ENCODE measurements at places on chromosomes 13 and 19. TPM values are rescaled to one million over a fixed set of nuclear protein-coding genes. Genes with fewer than 3 reads are reported as not detected.

DNA sequence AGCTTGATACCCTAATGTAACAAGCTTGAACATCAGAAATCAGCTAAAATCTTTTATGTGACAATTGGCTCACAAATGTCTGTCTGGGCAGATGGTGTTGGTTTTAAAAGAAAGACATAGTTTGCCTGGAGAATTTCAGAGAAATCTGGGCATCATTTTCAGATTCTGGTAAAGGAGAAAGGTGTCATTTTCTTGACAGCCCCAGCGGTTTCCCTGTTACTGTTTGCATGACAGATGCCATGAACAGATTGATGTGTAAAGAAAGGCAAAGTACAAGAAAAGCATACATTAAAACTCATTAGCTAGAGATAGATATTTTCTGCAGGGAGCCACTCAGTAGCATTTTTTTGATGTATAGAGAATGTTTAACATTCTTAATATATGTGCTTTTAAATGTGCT, 987.9 kb downstream of the OLFM4 start:
- DNase-seq, result no peak

- no peak for DNase-seq
These were observed 3.4 kb downstream of the PLIN5 start for GRCh38 chr19:4531562-4532165.

- peak; percentile 37 for DNase-seq
These were observed 3.9 kb downstream of the SUPT5H start for GRCh38 chr19:39449116-39449797.

DNA sequence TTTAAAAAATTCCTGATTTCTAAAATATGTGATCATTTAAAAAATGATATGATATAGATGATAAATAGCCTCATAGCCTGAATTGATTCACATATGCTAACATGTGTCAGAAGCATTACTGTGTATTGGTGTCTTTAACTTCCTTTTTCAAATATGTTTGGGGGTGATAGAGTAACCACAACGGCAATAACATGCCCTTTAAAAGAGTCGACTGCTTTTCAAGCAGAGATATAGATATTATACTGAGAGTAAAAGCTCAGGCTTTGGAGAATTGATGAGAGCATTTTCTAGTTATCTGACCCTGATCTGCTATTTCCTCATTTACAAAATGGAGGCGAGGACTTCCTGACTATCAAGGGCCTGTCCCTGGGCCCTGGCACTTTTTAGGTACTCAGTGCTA, 260.5 kb downstream of the DCT start:
- no peak for DNase-seq

DNA sequence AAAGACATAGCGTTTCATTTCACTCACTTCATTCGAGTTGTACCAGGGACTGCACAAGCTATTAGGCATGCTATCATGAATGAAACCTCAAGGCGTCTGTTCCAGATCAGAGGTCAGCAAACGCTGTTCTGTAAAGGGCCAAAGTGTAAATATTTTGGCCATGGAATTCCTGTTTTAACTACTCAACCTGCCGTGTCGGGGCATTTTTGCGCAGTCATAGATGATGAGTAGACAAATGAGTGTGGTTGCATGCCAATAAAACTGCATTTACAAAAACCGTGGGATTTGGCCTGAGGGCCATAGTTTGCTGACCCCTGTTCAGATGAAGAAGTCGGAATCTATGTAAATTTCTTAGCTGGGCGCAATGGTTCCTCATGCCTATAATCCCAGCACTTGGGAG, 6.5 kb downstream of the INSR start:
- no peak for DNase-seq

- peak; percentile 77 for DNase-seq
These were observed 1.5 kb upstream of the TRAPPC5 start for GRCh38 chr19:7678971-7679751.

DNA sequence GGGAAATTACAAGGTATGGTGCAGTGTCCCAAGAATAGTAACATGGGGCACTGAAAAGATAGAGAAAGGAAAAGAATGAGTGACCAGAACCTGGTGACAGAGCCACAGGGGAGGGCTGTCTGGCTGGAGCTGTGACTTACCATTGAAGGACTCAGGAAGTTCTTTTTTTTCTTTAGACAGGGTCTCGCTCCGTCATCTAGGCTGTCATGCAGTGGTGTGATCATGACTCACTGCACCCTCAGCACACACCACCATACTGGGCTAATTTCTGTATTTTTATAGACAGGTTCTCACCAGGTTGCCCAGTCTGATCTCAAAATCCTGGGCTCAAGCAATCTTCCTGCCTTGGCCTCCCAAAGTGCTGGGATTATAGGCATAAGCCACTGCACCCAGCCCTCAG, 8.8 kb upstream of the CPB2 start:
- no peak for DNase-seq

DNA sequence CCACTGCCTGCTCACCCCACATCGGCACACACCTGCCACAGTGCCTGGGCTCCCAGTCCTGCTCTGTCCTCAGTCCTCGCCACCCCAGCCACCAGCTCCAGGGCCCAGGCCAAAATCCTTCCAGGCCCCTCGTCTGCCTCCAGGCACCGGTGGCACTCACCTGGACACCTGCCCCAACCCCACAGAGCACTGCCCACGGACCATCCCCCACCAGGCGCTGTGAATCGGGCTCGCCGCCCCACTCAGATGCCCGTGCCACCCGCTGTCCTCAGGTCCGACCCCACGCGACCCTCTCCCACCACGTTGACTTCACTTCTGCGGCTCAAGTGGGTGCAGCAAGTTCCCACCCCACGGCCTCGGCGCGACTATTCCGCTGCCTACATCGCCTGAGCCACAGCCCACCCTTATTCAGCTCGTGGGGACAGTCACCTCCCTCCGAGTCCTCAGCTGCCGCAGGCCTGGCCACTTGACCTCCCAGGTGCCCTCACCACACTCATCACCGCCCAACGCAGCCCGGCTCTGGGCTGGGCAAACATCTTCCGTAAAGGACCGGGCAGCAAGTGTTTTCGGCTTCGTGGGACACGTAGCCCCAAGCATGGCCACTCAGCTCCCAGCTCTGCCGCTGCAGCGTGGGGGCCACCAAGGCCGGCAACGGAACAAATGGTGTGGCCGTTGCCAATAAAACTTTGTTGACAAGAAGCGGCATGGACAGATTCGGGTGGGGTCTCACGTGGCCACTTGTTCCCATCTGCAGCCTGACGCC, 5.7 kb downstream of the PIP5K1C start:
- peak; percentile 64 for DNase-seq

GRCh38 chr19:14116525-14116917, 1.0 kb downstream of the PRKACA start:
- peak; percentile 31 for DNase-seq

DNA sequence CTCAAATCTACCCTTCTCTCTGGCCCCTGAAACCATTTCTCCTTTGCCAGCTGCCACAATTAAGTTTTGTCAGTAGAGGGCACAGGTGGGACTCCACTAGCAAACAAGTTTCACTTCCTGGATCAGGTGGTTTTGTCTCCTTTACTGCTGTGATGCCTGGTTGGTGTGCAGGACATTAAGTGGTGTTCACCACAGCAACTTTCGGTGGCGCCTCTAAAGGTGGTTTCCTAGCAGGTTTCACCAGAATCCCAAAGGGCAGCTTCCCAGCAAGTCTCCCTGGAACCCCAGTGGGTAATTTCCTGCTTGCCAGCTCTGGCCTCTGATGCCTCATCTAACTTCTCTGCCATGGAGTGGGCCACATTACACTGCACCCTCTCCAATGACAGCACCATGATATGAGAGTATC, 16.6 kb downstream of the MED4 start:
- DNase-seq, result no peak

- no peak for DNase-seq
These were observed 76.9 kb downstream of the ITGBL1 start for GRCh38 chr13:101529422-101529821.

DNA sequence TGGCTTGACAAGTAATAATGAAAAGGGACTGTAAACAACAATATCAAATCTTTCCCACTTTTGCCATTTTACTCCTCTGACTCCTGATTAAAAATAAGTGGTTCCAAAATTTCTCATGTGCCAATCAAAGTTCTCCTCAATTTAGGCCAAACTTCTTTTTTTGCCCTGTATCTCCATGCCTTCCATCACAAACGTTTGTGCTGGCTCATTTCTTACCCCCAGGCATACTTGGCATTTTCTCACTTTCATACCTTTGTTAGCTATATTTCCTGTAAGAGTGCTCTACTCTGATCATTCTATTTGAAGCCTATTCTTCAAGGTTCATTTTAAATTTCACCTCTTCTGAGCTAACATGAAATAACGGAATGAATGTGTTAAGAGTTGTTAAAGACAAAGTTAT, 10.0 kb upstream of the FNDC3A start:
- no peak for DNase-seq

DNA sequence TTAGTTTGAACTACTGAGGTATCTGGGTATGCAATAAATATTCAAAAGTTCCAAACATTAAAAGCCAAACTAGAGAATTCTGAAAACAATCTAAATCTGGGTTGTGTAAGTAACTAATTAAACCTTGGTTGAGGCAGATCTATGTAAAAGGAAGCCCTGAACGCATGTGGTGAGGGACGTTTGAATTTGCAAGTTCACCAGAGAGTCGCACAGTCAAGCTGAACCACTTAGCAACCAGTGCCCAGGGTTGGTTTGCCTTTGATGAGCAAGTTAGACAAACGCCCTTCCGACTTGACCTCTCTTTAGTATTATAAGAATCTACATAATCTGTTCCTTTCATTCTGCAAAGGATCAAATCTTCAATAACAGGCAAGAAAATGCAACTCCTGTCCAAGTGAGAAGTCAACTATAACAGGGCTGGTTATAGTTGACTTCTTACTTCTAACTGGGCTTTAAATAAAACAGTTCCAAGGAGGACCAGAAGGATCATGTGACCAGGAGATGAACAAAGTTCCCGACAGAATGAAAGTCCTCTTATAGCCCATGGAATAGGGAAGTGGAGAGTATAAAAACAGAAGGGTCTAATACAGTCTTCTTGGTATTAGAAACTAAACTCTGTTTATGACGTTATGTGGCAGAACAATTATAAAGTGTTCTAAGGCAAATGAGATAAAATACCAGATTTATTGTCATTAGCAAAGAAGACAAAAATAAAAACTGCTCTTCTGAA, 40.6 kb downstream of the PHF11 start:
- no peak for DNase-seq

DNA sequence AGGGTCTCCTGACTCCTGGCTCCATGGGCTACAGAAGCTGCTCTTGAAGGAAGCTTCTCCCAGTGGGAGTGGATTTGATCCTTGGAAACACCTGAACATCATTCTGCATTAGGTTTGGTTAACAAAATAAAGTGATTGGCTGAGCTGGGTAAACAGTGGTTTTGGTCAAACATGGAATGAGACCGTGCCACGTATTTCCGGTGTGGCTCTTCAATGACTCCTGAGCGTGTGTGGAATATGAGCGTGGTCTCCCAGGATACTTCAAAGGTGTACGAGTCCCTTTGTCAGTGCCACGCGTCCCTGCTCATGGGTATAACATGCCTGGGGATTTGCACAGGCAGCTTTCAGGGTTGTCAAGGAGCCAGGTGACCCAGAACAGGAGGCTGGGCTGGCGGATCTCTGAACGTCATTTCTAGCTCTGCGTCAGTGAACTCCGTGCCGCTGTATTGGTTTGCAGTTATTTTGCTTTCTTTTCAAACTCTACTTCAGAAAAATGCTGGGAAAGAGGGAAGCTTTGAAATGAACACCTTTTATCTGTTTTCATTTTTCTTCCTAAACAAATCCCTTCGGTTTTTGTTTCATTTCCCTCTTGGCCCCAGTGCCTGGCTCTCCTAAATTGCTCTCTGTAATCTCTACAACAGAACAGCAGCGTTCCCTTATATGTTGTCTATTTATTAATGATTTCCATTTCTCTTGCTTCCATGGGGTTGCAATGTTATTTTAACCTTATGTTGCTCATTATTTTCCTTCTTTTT, 26.3 kb upstream of the GJB6 start:
- DNase-seq, result no peak

DNA sequence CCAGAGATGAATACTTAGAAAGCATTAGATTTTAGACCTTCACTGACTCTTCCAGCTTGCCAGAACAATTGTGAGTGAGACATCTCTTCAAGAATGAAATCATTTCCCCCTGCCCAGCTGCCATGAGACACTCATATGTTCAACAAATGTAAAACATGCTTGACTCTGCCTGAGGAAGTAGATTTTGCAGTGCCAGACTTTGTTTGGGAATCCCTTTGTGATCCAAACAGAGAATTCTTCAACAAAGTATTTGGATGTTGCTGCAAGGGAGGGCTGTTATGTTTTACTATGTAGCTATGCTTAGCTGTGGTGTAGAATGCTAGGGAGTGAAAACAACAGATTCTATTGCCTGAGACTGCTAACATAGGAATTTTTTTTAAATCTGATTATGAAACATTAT, 416.4 kb downstream of the DCT start:
- no peak for DNase-seq

GRCh38 chr13:92804926-92805325, 421.7 kb upstream of the GPC6 start:
- DNase-seq, result no peak

DNA sequence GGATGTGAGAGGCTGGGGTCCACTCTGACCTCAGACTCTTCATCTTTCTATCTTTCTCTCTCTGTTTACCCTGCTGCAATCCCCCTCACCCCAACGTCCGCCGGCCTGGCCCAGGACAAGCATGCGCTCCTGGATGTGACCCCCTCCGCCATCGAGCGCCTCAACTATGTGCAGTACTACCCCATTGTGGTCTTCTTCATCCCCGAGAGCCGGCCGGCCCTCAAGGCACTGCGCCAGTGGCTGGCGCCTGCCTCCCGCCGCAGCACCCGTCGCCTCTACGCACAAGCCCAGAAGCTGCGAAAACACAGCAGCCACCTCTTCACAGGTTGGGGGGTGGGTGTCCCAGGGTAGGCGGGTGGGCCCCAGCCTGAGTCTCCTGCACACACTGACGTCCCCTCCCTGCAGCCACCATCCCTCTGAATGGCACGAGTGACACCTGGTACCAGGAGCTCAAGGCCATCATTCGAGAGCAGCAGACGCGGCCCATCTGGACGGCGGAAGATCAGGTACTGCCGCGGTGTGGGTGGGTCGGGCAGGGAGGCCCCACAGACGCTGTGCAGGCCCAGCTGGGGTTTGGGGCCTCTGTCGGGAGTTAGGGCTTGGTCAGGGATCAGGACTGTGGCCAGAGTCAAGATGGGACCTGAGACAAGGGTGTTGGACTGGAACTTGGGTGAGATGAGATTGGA, 15.0 kb downstream of the APBA3 start:
- DNase-seq, result no peak

- DNase-seq, result no peak
These were observed 27.3 kb downstream of the EPSTI1 start for GRCh38 chr13:42964761-42965161.

- peak; percentile 93 for DNase-seq
These were observed 54.9 kb downstream of the COLGALT1 start for GRCh38 chr19:17610384-17610783.

- peak; percentile 34 for DNase-seq
These were observed 1.9 kb downstream of the C19orf81 start for GRCh38 chr19:50651174-50651573.

DNA sequence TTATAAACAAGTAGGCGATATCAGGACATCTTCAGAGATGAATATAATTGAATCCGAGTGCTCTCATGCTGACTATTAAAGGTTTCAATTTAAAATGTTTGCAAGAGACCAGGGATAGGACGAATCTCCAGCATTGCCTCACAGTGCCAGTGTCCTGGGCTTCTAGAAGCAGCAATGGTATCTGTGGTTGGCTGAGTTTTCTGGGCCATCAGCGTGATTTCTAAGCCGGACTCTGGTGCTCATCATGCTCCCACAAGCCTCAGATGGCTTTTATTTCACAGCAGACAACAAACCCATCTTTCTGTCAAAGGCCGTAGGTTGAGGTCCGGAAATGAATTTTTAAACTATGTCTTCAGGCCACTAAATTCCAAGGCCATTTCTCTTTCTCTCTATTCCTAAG, 187.7 kb downstream of the FOXO1 start:
- DNase-seq, result no peak

Gene CFAP97D2
- total RNA-seq, result not detected

Gene RFPL4AL1
- total RNA-seq, result not detected

Gene C19orf33
- not detected for total RNA-seq

Gene DZIP1
- 34.0 TPM for total RNA-seq

Gene QPCTL
- 15.6 TPM for total RNA-seq

All from osteoblast (primary cell).